ENCODE measurements at places on chromosomes 3 and 15. TPM values are rescaled to one million over a fixed set of nuclear protein-coding genes. Genes with fewer than 3 reads are reported as not detected.

GRCh38 chr15:22947101-22948000, 32.8 kb downstream of the CYFIP1 start:
- no peak for DNase-seq

DNA sequence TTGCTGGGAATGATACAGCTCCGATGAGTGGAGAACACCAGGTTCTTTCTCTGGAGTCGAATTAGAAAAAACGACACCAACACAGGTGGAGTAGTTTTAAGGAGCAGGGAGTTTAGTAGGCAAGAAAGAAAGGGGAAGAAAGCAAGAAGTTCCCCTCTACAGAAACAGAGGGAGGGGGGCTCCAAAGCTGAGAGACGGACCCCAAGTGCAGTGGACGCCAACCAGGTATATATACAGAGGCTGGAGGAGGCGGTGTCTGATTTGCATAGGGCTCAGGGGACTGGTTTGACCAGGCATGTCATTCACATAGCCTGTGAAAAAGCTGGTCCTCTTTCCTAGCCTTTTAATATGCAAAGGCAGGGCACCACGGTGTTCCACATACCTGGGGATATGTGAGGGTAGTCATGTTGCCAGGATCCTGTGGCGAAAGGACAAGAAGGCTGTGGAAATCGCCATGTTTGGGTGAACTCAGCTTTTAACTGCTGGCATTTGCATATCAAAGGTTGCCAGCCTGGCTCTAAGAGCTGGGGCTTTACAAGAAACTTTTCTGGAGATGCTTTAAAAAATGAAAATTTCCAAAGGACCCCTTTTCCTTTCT, 887.4 kb upstream of the EPHA6 start:
- no peak for DNase-seq

- DNase-seq, result no peak
Measured at GRCh38 chr15:74445816-74446763, 12.3 kb upstream of the SEMA7A start.

ASB14 gene
- polyA plus RNA-seq, result 0.49 TPM

GRCh38 chr3:181493423-181493822, 218.3 kb upstream of the SOX2 start:
- DNase-seq, result no peak
